ENCODE measurements at places on chromosomes 11 and 22. TPM values are rescaled to one million over a fixed set of nuclear protein-coding genes. Genes with fewer than 3 reads are reported as not detected.

DNA sequence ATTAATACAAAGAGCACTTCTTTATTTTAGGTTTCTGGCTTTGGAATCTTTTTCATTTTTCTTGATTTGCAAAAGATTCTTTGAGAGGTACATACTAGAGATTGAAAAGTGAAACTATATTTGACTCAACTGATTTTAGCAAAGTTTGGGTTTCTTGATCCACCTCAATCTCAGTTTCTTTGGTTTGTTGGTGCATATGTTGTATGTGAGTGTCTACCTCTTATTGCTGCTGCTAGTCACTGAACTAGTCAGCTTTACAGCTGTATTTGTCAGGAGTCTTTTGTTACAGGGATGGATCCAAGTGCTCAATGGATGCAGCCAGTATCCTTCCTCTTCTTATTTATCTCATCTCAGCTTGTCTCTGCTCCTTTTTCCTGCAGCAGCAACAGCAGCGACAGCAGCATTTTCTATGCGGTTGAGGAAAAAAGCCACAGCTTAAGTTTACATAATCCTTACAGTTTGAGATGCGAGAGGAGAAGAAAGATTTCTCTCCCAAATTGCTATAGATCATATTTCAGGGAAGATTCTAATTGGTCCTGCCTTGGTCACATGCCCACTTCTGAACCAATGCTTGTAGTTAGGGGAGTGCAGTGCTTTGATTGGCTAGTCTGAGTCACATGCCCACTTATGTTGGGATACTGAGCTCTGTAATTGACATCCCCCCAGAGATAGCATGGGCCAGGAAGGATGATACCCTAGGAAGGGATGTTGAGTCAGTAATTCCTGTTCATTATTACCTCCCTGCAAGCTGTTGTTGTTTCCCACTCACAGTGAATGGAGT is 10.0 kb upstream of the ZNRF3 start:
- DNase-seq, result no peak
- no peaks in the 10 kb centered on the region for H3K4me1 ChIP-seq
- no peaks in the 10 kb centered on the region for H3K27me3 ChIP-seq
- no peak overlapping the region for H3K27ac ChIP-seq
- no peaks in the 10 kb centered on the region for H3K36me3 ChIP-seq

GRCh38 chr22:35629406-35630216 is 12.5 kb upstream of the MB start:
- H3K27ac ChIP-seq, result peak overlapping the region; percentile 64
- H3K4me3 ChIP-seq, result no peak overlapping the region
- peaks cover 16% of the 10 kb centered on the region for H3K4me1 ChIP-seq
- no peaks in the 10 kb centered on the region for H3K36me3 ChIP-seq

GRCh38 chr11:85316967-85317366 is 310.2 kb downstream of the DLG2 start:
- H3K4me1 ChIP-seq, result no peaks in the 10 kb centered on the region
- no peak for DNase-seq
- no peak overlapping the region for H3K4me3 ChIP-seq
- H3K36me3 ChIP-seq, result no peaks in the 10 kb centered on the region
- no peak overlapping the region for H3K27ac ChIP-seq
- H3K27me3 ChIP-seq, result no peaks in the 10 kb centered on the region

DNA sequence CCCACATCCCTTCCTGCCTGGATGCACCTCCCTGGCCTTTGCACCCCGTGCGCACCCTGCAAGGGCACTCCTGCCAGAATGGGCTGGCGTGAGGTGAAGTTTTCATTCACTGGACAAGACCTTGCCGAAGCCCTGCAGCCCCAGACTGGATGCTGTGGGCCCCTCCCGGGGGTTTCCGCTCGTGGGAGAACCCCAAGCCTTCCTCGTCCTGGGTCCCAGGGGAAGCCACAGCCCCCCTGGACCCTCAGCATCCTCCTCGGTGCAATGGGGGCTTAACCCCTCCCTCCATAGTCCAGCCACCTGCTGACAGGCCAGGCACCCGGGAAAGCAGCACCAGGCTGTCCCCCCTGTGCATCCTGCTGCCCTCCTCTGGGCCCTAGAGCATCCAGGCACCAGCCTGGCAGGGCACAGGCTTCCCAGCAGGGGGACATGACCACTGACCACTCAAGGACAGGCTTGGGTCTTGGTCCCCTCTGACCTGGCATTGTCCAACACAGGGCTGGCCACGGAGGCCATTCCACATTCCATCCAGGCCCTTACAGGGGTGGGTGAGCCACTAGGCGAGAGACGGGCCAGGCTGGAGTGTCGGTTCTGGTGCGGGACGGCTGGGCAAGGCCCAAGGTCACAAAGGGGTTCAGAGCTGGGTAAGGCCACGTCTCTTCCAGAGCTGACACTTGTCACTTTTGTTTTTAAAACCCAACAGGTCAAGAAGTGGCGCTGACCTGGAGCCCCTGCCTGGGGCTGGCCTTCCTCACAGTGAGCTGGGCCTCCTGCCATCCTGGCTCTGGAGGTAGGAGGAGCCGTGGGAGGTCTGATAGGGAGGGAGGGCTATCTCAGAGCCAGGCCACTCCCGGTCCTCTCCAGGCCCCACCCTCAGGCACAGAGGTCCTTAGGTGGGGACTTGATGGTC is 41.5 kb upstream of the PPARA start:
- peak overlapping the region; percentile 83 for H3K27ac ChIP-seq
- H3K27me3 ChIP-seq, result no peaks in the 10 kb centered on the region
- no peak overlapping the region for H3K4me3 ChIP-seq
- H3K36me3 ChIP-seq, result peaks cover 85% of the 10 kb centered on the region
- DNase-seq, result no peak

DNA sequence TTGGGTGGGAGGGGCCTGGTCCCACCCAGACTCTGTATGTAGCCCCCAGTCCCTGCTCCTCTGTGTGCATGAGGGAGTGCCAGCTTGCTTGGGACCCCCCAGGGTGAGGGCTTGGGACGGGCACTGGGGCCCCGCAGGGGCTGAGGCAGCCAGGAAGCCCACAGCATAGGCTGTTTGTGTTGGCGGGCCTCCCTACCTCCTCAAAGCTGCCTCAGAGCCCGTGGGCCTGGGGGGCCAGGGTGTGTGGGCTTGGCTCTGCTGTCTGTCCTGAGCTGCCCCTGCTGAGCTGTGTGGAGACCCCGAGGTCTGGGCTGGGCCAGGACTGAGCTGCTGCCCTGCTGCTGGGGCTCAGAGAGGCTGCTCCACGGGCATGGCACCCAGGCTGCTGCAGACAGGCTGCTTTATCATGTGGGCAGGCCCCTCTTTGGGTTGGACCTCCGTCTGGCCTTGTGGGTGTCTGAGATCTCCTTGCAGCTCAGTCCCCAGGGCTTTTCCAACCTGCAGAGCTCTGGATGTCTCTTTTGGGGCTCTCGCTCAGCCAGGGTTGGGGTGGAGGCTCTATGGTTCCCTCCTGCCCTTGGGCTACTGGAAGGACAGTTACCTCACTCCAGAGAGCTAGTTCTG is 3.3 kb downstream of the TSPAN4 start:
- H3K36me3 ChIP-seq, result peaks cover 7% of the 10 kb centered on the region
- peaks cover 71% of the 10 kb centered on the region for H3K4me1 ChIP-seq
- DNase-seq, result no peak
- no peaks in the 10 kb centered on the region for H3K27me3 ChIP-seq
- H3K4me3 ChIP-seq, result peak overlapping the region; percentile 99
- H3K27ac ChIP-seq, result peak overlapping the region; percentile 94

SLC6A5 gene
- not detected for total RNA-seq

DNA sequence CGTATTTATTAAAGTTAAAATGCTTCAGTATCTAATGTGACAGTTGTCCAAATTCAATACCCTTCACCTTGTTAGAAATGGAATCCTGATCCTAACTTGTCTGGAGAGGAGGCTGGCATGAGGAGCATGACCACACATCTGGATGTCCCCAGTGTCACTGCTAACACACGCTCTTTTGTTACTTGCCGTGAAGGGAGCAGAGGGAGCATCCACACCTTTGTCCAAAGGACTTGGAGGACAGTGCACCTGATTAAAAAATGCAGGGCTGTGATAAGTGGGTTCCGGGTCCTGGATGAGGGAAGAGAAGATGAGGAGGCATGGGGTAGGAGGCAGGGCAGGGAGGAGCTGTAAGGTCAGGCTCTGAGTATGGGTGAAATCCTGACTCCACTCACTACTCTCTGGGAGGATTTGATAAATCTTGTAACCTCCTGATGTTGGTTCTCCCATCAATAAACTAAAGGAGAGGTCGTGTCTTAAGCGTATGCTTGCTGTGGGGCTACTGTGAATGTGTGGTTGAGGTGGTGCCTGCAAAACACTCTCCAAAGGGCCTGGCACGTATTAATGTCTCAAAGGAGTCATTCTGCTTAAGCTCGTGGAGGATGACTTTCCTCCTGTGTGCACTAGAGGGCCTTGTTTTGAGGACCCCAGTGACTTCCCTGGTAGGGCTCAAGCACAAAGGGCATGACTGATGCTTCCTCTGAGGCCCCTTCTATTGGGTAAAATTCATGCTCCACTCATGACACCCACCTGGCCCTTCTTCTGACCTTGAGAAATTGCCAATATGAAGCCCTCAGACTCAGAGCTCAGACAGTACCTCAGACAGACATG is 16.8 kb upstream of the IGLL5 start:
- H3K27ac ChIP-seq, result no peak overlapping the region

RASD2 gene
- 3.6 TPM for total RNA-seq

DNA sequence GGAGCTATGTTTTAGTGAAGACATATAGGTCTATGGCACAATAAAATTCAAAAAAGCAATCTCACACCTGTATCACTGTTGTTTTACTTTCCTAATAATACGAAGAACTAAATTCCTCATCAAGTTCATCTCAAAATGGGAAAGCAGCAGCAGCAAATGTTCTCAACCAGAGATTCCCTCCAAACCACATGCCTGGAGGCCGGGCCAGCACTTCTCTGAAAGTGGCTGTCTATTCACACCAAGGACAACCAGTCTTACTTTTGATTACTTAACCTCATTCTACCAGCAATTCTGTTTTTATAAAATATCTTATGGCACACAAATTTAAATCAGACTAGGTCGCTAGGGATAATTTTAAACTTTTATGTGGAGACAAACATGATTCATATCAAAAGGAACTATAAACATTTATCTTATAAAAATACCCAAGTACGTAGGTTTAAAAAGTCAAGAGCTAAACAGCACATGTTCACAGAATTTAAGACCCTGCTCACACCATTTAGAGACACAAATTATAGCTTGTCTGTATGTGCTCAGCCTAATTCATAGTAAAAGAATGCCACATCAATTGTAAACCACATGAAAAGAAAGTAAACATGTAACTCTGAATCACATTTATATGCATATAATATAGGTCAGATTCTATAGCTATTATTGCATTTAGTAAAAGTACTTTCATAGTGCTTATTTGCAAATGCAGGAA is 46.1 kb downstream of the RRAS2 start:
- H3K4me3 ChIP-seq, result no peak overlapping the region
- H3K36me3 ChIP-seq, result no peaks in the 10 kb centered on the region
- H3K4me1 ChIP-seq, result peaks cover 37% of the 10 kb centered on the region
- DNase-seq, result no peak

RASL10A gene
- total RNA-seq, result 0.83 TPM

- no peaks in the 10 kb centered on the region for H3K4me1 ChIP-seq
- H3K36me3 ChIP-seq, result peaks cover 35% of the 10 kb centered on the region
- DNase-seq, result peak; percentile 41
- no peaks in the 10 kb centered on the region for H3K27me3 ChIP-seq
Observed at GRCh38 chr22:21443057-21443734, 24.0 kb upstream of the TMEM191C start.

ESAM gene
- total RNA-seq, result 131 TPM

DNA sequence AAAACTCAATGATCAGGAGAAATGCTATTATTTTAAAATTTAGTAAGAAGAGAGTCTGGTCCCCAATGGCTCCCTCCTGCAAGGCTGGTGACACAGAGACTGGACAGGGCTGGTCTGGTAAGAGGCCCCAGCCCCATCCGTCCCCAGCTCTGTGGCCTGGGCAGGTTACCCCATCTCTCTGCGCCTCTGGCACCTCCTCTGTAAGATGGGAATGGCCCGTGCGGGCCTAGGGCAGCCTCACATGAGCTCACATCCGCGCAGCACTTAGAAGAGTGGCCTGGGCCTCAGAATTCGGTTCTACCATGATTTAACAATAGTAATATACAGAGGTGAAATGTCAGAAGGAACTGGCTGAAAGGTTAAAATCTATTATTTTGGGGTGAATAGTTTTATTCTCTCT is 1.2 kb downstream of the APOBEC3F start:
- no peak overlapping the region for H3K27ac ChIP-seq
- H3K4me3 ChIP-seq, result peak overlapping the region; percentile 69
- no peaks in the 10 kb centered on the region for H3K27me3 ChIP-seq
- no peaks in the 10 kb centered on the region for H3K36me3 ChIP-seq
- no peak for DNase-seq
- H3K4me1 ChIP-seq, result peaks cover 15% of the 10 kb centered on the region

DNA sequence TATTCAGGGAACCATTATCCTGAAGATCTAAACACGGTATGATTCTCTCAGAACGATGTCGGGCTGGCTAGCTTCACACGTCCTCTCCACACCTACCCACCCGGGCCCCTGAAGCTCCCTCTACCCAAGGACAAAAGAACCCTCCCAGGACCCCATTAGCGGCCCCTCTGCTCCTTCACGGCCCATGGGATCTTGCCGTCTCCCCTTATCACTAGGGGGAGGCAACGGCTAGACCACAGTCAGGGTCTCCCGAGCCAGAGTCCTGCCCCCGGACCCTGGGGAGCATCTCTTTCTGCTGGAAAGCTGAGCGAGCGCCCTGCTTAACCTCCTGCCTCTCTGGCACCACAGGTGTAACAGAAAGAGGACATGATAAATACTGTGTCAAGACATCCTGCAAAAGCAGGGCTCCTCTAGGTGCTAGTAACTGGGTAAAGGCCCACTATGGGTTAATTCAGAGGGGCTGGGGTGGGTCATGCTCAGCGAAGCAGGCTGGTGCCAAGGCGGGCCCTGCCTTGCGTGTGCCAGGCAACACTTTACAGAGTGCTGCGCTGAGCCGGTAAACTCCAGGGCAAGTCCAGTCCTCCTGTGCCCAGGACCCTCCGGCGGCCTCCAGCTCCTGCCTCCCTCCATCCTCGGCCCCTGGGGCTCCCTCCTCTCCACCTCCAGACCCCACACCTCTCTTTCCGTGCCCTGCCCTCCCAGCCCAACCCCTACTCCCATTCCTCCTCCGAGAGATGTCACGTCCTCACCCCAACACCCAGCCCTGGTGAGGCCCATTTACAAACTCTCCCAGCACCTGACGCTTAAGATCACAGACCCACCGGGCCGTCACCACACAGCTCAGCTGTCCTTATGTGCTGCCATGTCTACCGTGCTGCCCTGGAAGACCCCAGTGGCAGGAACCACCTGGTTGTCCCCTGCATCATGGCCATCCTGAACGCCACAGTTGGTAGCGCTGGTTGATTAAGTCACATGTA is 3.0 kb downstream of the TOLLIP start:
- H3K4me3 ChIP-seq, result no peak overlapping the region
- no peak overlapping the region for H3K27ac ChIP-seq
- DNase-seq, result no peak
- peaks cover 24% of the 10 kb centered on the region for H3K36me3 ChIP-seq
- no peaks in the 10 kb centered on the region for H3K27me3 ChIP-seq

- no peak for DNase-seq
- H3K4me3 ChIP-seq, result no peak overlapping the region
- H3K36me3 ChIP-seq, result no peaks in the 10 kb centered on the region
- no peaks in the 10 kb centered on the region for H3K4me1 ChIP-seq
Observed at GRCh38 chr11:113971506-113972195, 3.3 kb upstream of the HTR3A start.

MRGPRE gene
- not detected for total RNA-seq

OPCML gene
- total RNA-seq, result 0.12 TPM

RIMBP3B gene
- total RNA-seq, result 0.21 TPM

Data from lower lobe of right lung (tissue), 2 donors.